Activated T-helper 1 cell treated with anti-CD3 and anti-CD28 coated beads, Interleukin-12 subunit alpha, Interleukin-12 subunit beta, Interleukin-2, Interleukin-4 antibody, amounts not matched to agents 30 ng/mL and 10 ng/mL and 1 ng/mL, durations not matched to agents 14 hours and 24 hours and 36 hours (primary cell): ENCODE measurements at places on chromosomes 11 and 22. TPM values are rescaled to one million over a fixed set of nuclear protein-coding genes. Genes with fewer than 3 reads are reported as not detected.

DNA sequence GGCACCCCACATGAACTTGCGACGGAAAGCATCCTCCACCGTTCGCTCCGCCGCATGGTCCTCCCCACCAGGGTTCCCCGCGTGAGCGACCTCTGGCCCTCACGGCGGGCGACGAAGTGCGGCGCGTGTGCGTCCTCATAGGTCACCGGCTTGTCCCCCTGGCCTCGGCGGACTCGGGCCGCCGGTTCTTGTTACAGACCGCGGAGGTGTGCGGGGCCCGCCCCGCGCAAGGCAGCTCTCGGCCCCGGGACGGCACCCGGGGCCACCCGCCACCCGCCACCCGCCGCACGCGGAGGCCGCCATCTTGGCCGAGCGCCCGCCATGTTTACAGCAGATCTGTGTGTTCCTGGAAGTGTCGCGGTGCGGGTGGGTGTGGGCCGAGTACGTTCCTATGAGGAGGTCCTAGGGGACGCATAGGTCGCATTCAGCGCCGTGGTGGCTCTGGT is 3.5 kb upstream of the IFITM2 start:
- DNase-seq: no peak

- peak; percentile 58 for DNase-seq
These were observed 36.5 kb downstream of the NADSYN1 start for GRCh38 chr11:71489311-71490043.

DNA sequence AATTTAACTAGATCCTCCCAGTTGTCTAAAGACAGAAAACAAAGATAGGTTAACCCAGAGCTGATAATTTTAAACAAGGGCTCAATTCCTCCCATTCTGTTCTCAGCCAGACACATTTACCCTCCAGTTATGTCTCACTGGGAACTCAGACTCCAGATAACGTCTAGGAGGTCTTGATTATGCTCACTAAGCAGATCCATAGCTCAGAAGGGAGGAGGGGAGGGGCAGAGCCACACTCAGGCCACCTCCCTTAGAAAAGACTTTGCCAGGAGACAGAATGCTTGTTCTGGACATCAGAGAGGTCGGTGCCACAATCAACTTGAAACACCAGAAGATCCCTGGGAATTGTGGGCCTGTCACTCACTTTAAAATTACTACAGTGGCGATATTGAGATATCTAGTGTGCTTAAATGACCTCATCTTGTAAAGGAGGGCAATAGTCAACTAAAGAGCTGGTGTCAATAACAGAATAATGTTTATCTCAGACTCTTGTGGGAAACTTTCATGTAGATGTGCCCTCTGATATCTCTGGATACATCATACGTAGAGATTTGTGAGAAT is 29.8 kb upstream of the SLC25A1 start:
- no peak for DNase-seq

- DNase-seq: no peak
These were observed 76.0 kb downstream of the LARGE1 start for GRCh38 chr22:33844273-33844672.

- DNase-seq: no peak
These were observed 175.3 kb upstream of the B3GAT1 start for GRCh38 chr11:134587345-134587744.

DNA sequence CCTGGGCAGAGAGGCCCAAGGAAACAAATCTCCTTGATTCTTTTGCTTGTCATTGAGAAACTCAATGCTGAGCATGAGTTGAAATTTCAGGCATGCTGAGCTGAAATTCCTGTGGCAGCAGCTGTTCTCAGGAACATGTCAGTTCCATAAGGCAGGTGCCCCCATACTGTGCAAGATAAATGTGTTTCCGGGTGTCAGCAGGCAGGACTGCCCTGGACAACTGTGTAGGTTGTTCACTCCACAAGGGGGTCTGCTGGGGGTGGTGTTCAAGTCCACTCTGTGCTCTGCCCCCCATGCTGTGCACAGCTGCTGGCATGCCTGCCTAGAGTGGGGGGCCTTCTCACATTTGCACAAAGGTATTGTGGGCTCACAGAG is 133.7 kb downstream of the CTTN start:
- DNase-seq: no peak

GRCh38 chr11:69241844-69242243 is 52.1 kb upstream of the MYEOV start:
- DNase-seq: no peak

- no peak for DNase-seq
These were observed 4.1 kb downstream of the WNT7B start for GRCh38 chr22:45972889-45973253.

- DNase-seq: no peak
These were observed 8.6 kb downstream of the ZNF195 start for GRCh38 chr11:3370311-3370870.

- no peak for DNase-seq
These were observed 209.7 kb upstream of the ARHGAP20 start for GRCh38 chr11:110921742-110922521.

DNA sequence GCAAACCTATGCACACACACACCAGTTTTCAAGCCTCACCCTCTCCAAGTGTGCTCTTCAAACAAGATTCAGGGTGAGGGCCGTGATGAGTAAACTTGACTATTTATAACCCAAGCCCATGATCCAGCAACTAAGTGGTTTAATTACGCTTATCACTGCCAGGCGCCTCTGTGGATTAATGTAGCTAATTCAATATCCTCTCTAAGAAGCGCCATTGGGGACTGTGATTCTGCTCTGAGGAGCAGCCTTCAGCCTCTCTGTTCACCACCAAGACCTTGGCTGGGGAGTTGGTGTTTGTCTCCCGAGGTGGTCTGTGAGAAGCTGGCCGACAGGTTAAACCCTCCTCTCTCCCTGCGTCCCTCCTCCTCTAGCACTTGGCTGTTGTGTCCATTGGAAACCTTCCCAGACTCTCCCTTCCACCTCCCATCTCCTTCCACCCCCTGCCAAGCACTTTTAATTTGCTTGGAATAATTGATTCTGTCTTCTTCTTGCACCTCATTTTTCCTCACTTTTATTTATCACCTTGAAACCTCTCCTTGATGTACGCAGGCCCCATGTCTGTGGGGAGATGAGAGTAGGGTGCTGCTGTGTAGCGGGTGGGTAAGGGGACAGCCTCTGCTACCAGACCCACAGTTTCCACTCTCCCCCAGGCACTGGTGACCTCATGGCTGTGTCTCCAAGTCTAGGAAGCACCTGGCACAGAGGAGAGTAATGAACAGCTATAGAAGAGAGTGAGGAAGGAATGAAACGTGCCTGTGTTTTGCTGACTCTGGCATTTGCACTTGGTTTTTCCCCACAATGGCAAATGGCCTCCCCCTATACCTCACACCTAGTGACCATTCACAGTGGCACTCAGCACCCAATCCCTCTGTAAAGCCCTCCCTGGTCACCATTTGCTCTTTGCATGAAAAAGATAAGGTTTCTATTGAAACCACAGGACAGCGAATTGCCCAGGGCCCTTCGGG is 236.6 kb downstream of the GRIK4 start:
- no peak for DNase-seq

- DNase-seq: no peak
These were observed 76.0 kb upstream of the MTMR2 start for GRCh38 chr11:95999711-96000406.

DNA sequence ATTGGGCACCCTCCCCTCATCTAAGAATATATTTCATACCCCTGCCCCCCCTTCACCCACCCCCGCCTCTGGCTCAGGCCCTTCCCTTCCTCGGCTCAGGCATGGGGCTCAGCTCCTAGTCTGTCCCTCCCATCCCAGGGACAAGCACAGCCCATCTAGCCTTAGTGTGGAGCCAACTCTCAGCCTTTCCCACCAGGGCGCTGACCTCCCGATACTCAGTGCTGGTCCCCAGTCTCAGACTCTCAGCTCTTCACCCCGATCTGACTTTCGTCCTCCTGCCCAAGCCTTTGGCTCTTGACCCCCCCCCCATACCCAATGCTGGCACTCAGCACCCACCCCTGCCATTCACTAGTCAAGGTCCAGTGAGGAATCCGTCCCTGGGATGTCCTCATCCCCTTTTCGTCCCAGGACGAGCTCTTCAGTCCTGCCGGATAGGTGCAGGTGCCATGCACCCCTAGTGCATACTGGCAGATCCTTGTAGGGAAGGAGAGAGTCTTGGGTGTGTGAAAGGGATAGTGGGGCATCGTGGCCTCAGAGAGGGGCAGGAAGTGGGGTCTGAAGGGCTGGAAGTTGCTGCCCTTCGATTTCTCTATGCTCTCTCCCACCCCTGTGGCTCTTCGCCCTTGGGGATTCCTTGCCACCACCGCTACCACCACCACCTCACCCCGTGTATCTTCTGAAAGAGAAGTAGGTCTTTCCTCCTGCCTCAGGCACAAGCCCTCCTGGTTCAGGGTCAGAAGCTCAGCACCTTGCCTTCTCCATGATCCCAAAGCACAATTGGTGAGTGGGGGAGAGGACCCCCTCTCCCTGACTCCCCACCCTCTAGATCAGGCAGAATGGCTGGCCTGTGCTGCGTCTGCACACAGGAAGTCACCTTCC is 2.4 kb downstream of the TPBGL start:
- no peak for DNase-seq

DNA sequence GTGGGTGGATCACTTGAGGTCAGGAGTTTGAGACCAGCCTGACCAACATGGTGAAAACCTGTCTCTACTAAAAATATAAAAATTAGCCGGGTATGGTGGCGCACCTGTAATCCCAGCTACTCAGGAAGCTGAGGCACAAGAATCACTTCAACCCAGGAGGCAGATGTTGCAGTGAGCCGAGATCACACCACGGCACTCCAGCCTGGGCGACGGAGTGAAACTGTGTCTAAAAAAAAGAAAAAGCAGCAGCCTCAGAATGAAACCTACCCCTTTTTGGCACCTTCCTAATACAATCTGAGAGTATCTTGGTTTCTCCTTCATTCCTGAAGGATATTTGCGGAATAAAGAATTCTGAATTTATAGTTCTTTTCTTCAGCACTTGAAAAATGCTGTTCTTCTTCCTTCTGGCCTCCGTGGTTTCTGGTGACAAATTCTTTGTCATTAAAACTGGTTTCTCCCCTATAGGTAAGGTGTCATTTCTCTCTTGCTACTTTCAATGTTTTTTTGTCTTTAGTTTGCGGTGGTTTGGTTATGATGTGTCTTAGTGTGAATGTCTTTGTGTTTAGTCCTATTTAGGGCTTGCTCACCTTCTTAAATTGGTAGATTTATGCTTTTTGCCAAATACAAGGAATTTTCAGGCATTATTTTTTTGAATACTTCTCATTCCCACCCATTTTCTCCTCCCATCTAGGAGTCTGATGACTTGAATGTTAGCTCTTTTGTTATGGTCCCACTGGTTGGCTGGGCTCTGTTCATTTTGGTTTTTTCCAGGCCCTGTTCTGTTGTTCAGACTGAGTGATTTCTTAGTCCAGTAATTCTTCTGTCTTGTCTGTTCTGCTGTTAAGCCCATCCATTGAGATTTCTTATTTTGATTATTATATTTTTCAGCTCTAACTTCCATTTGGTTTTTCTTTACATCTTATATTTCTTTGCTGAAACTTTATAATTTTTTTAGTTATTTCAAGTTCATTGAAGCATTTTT is 15.4 kb downstream of the ASRGL1 start:
- no peak for DNase-seq

- DNase-seq: no peak
These were observed 1238.7 kb downstream of the BRD1 start for GRCh38 chr22:48588878-48589450.

GRCh38 chr22:24812950-24813775 is 7.2 kb downstream of the SGSM1 start:
- DNase-seq: no peak

Gene CD6
- total RNA-seq: 411 and 416 TPM in 2 replicates

Gene SCN4B
- 0.08 TPM in 1 of 2 replicates, not detected in the other for total RNA-seq

Gene DEFB131B
- total RNA-seq: not detected in 2 replicates

Gene EXT2
- 31.0 and 35.6 TPM in 2 replicates for total RNA-seq

Gene PLAAT4
- total RNA-seq: 11.8 and 12.2 TPM in 2 replicates

Gene MN1
- 0.07 and 0.08 TPM in 2 replicates for total RNA-seq

Gene CHADL
- total RNA-seq: 0.36 and 0.66 TPM in 2 replicates
